Germinal center (tissue), 1 donor: ENCODE measurements at places on chromosomes 6 and 20.

GRCh38 chr6:124008000-124008987 lies 204.6 kb downstream of the NKAIN2 start:
- DNase-seq, result no peak

DNA sequence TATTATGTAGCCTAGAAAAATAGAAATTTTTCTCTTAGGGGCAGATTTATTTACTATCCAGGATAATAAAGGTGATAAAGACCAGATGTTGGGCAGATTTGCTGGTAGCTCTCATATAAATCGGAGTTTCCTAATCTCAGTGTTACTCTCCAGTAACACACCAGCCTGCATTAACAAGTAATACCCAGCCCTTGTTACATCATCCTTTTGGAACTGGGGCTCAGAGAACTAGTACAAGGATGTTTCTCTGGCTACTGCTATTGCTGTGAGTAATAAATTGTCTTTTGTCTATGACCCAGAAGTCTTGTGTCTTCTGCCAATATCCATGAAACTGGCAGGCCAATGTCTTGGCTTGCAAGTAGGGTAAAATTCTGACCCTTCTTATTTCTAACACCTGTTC lies 16.8 kb downstream of the TPD52L1 start:
- DNase-seq, result no peak

- no peak for DNase-seq
These were observed 1.4 kb downstream of the SAMD5 start for GRCh38 chr6:147509891-147510290.

- no peak for DNase-seq
These were observed 233.4 kb downstream of the UST start for GRCh38 chr6:148980234-148980633.
